Posterior cingulate gyrus (tissue), 11 donors: ENCODE measurements at places on chromosomes 7 and 10.

- no peak for DNase-seq
Observed at GRCh38 chr7:92613214-92613613, 23.0 kb upstream of the FAM133B start.

- DNase-seq = no peak
Observed at GRCh38 chr10:81472927-81473470, 402.0 kb upstream of the NRG3 start.

DNA sequence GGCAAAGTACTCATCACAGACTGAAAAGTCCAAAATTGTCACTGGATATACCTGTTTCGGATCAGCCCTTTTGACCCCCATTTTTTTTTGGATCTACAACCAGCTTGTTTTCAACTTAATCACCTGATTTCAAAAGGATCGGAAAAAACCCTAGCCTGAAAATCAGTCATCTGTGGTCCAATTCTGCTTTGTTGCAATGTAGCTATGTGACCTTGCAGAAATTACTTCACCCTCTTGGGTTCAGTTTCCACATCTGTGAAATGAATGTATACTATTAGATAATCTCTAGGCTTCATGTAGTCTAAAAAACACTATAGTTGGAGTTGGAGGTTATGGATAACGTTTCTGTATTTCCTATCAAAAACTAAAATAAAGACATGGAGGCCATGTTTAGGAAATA lies 37.1 kb downstream of the STEAP4 start:
- no peak for DNase-seq

- DNase-seq = no peak
Observed at GRCh38 chr10:87913156-87913921, 49.9 kb downstream of the PTEN start.

GRCh38 chr7:36760856-36761762 lies 36.8 kb upstream of the AOAH start:
- no peak for DNase-seq

- DNase-seq = peak; percentile 65
Observed at GRCh38 chr10:44950326-44951225, 9.0 kb upstream of the RASSF4 start.

DNA sequence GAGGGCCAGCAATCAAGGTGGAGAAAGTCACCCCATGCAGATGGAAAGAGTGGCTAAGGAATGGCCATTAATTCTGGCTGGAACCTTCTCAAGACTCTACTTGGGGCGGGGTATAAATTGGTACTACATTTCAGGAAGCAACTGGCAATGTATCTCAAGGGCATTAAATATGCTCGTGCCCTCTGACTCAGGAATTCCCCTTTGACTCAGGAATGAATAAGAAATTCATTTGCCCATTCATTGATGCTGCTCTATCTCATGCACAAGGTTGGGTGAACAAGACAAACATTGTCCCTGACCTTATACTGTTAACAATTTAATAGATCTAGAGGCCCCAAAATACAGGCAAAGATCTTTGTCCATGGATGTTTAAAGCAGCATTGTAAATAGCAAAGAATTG lies 188.1 kb downstream of the MYOF start:
- no peak for DNase-seq

GRCh38 chr10:81157681-81158080 lies 620.0 kb downstream of the SH2D4B start:
- DNase-seq = no peak

GRCh38 chr10:94361171-94361794 lies 1.5 kb downstream of the NOC3L start:
- no peak for DNase-seq

GRCh38 chr7:38034062-38034908 lies 113.8 kb downstream of the EPDR1 start:
- no peak for DNase-seq

DNA sequence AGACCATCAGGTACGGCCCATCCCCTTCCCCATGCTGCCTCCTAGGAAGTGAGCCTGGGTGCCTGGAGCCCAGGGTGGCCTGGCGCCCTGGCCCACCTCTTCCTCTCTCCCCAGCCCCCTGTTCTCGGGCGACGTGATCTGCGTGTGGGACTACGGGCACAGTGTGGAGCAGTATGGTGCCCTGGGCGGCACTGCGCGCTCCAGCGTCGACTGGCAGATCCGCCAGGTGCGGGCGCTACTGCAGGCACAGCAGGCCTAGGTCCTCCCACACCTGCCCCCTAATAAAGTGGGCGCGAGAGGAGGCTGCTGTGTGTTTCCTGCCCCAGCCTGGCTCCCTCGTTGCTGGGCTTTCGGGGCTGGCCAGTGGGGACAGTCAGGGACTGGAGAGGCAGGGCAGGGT lies 17.0 kb downstream of the ASL start:
- no peak for DNase-seq

- DNase-seq = no peak
Observed at GRCh38 chr7:80392229-80393169, 119.4 kb downstream of the GNAT3 start.

DNA sequence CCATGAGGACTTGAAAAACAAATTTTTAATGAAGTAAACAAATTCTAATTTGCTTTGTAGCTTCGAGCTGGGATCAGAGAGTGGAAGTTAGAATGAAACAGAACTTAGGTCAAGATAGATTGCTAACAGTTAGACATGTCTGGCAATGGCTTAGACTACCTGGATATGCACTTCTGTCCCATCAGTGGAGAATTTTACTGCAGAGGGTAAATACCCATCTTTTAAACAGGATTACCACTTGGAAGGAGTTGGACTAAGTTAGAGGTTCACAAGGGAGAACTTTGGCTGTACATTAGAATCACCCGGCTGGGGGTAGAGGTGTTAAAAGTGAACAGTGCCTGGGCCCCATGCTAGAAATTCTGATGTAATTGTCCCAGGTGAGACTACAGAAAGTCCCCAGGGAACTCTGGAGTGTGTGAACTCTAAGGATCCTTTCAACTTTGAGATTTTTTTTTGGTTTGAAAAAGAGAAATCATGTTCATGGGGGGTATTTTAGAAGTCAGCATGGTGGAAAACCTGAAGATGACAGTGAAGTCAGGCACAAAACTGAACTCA lies 35.5 kb downstream of the ENTPD1 start:
- no peak for DNase-seq

GRCh38 chr7:105599551-105599950 lies 18.3 kb upstream of the EFCAB10 start:
- no peak for DNase-seq

GRCh38 chr10:7541137-7542087 lies 125.4 kb downstream of the ITIH5 start:
- no peak for DNase-seq

DNA sequence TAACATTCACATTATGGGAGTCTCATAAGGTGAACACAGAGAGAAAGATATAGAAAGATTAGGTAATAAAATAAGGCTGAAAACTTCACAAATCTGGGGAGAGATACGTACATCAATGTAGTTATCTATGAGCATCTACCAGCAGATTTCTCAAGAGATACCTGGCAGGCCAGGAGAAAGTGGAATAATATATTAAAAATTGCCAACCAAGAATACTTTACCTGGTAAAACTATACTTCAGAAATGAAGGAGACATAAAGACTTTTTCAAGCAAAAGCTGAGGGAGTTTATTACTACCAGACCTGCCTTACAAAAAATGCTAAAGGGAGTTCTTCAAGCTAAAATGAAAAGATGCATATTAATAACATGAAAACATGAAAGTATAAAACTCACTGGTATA lies 78.8 kb upstream of the COMTD1 start:
- DNase-seq = no peak

- DNase-seq = no peak
Observed at GRCh38 chr7:898855-899681, 22.7 kb downstream of the GET4 start.

DNA sequence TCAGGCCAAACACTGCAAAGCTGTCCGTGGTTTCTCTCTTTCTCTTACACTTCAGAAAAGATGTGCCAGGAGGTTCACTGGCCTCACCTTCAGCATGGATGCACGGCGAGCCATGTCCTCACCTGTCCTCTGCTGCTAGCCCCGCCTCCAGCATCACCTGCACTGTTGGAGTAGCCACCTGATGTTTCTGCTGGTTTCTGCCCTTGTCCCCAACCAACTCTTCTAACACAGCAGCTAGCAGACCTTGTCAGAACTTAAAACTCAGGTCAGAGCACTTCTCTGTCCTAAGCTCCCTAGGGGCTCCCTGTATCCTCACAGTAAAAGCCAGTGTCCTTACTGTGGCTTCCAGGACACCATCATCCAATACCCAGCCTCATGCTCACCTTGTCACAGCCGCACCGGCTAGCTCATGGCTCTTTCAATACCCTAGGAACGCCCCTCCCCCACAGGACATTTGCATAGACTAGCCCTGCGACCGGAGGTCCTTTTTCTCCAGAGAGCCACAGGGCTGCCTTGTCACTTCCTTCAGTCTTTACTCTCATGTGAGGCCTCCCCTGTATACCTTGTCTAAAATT lies 15.2 kb downstream of the PALD1 start:
- no peak for DNase-seq

- no peak for DNase-seq
Observed at GRCh38 chr7:69550991-69551390, 47.3 kb upstream of the AUTS2 start.

DNA sequence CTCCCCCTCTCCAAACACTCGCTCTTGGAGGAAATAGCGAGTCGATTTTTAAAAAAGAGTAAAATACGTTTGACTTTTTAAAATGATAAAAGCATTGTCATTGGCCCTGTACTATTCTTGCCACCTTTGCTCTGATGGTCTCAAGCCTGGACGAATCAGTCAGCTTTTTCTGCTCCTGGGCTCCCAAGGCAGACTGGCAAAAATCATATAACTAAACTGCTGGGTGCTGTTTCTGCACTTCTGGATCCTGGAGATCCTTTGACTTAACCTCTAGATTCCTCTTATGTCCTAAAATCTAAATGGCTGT lies 1.8 kb downstream of the TPST1 start:
- DNase-seq = no peak

- DNase-seq = no peak
Observed at GRCh38 chr7:156654511-156655234, 14.1 kb downstream of the RNF32 start.

- DNase-seq = peak; percentile 25
Observed at GRCh38 chr7:16318989-16319915, 102.1 kb downstream of the CRPPA start.

DNA sequence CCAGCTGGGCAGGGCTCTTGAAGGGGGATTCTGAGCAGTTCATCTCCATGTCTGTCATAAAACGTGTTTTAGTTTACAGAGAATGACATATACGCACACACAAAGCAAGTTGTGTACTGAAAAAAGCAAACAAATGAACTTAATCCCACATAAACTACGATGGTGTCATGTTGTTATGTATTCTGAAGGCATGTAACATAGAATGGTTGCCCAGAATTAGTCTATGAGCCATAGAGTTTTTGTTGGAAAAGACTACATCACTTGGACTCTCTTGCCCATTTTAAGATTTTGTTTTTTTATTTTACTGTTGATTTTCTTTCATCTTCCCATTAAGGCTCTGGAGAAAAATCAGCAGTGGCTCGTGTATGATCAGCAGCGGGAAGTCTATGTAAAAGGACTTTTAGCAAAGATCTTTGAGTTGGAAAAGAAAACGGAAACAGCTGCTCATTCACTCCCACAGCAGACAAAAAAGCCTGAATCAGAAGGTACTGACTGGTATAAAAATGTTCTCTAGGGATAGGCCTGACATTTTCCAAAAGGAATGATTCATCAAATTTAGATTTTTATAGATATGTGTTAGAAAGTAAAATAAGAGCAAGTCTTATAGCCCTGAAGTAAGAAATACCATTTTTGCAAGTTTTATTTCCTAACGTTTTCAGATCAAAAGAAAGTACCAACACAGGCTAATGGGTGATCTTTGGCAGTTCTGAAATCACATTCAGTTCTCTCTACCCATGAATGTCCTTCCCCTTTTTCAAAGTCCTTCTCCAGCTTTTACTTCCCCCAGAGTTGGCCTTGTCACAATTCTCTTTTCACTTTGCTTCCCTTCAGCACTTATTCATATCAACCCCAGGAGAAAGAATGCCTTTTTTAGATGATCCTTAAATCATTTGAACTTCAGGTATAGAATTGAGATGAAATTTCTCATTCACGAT lies 18.9 kb downstream of the CEP55 start:
- DNase-seq = no peak

DNA sequence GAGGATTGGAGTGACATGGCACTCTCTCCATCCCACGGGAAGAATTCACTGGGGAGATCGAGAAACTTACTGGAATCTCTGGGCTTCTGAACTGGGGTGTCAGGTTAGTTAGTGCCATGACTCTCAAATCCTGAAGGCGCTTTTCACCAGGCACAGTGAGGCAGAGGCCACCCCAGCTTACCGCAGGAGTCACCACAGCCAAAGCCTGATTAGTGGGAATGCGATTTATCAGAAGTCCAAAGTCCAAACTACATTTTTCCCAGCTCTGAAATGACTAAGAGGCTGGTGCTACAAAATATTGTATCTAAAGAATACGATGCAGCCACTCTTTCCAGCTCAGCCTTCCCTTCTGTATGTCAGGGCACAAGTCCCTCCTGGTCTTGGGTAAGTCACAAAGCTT lies 334.8 kb upstream of the SHH start:
- DNase-seq = no peak

DNA sequence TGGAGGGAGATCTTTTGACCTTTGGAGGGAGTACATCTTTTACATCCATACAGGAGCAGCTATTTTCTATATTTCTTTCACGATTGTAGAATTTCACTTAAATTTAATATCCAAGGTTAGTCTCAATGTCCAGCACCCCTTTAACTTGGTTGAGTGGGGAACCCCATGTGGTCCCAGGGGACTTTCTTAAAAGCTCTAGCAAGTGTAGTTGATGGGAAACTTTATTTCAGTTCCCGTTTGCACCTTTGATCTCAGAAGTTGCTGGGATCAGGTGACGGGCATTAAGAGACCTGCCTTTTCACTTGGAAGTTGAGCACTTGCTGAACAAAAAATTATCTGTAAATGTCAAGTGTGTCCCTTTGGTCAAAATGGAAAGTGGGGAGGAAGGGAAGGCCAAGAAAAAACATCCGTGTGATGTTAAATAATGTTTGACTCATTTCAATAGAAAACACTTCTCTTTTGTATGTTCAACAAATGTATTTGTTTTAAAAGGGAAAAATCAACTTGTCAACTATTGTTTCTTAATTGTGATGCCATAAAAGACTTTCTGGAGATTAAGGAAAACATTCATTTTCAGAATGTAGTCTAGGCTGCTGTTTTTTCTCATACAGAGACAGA lies 370.1 kb upstream of the GALNT17 start:
- DNase-seq = no peak

DNA sequence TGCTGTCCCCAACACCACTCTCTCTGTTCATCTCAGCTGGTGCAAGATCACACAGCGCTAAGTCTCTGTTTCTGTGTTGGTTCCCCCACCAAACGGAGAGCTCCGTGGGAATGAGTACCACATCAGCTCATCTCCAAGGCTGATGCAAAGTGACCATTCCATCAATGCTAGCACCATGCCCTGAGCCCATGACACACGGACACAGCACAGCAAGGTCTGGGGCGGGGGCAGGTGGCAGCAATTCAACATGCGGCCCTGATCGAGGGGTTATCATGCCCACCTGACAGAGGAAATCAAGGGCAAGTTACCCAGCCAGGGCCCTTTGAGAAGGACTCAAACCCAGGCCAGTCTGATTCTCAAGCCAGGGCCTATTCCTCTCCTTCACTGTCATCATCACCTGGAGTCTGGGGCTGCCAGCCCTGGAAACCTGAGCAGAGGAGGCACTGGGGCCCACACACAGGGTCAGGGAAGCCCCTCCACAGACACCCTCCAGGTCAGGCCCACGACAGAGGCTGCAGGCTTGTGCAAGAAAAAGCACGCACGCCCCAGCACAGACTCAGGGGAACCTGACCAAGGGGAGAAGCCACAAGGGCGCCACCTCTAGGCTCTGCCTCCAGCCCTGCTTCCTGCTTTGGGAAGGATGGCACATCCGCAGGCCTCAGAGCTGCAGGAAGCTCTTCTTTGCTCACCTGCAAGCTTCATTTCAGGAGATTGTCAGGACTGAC lies 74.8 kb downstream of the GRID1 start:
- DNase-seq = no peak
